NCI-H1694 (cell line): ENCODE measurements at places on chromosomes 1 and 21.

DNA sequence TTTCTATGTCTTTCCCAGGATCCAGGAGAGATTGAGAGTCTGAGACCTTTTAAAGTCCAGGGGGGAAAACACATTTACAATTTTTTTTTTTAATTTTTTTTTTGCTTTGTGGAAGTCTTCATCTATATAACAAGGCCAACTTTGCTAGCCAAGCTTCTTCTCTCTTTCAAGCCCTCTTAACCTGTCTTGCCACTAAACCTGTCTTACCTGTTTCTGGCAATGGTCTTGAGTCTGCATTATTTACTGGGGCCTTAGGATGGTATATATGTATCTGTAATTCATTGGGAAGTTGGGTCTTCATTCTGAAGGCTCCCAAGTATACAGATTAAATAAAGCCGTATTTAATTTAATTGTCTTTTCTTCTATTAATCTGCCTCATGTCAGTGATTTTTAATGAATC, 750.9 kb upstream of the B3GALT2 start:
- no peak for DNase-seq

DNA sequence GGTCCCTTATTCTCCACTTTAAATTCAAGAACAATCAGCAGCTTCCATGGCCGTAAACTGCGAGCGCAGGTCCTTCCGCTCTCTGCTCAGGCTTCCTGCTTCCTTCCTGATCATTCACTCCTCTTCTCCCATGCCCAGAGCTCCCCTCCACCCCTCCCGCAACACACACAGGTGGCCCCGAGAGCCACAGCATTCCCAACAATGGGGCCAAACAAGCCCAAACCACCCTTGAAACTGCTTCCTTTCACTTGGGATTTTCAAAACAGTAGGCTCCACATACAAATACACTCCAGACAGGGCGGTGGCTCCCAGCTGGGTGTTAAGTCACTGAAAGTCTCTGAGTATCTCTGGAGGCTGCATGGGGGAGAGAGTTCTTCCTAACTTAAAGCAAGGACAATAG, 11.4 kb downstream of the FAM89A start:
- no peak for DNase-seq

DNA sequence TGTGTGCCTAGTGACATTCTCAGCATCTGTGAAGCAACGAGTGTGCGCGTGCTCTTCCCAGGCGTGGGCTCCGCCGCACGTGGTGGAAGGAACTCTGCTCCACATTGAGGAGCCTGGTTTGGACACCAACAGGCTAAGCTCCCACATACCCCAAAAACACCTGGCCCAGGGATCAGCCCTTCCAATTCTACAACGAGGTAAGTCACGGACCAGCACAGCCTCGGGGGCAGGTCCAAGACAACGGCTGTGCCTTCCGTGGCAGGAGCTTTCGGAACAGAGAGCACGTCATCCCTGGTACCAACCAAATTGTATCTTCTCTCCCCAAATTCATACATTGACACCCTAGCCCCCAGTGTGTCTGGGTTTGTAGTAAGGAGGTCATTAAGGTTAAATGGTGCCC, 27.2 kb upstream of the PDE9A start:
- DNase-seq, result no peak

DNA sequence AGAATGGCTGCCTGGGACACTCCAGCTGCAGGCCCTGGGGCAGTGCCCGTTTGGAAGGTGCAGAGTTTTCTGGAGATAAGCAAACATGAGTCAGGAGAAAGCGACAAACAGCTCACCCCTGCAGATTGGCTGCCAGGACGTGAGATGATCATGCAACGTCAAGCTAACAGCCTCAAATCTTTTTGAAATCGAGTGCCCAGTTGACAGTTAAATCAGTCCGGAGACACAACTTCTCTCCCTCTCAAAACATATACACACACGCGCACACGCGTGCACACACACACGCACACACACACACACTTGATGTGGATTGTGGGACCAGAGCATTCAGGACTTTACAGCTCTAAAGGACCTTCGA, 49.4 kb downstream of the TENT5C start:
- no peak for DNase-seq

DNA sequence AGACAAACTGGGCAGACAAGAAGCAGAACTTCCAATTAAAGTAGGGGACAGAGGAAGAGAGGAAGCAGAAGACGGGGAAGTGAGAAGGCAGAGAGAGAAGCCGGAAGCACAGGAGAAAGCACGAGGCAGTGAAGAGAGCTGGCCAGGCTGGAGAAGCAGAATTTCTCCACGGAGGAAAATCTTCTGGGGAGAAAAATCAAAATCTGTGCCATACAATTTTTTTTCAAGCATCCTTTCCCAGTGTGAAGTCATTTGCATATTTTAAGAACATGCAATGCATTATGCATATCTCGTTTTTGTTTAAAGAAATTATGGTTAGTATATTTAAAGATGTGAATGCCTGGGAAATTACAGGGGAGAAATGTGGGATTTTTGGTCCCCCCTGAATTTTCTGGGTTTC, 7.3 kb upstream of the CAMK2N1 start:
- no peak for DNase-seq

DNA sequence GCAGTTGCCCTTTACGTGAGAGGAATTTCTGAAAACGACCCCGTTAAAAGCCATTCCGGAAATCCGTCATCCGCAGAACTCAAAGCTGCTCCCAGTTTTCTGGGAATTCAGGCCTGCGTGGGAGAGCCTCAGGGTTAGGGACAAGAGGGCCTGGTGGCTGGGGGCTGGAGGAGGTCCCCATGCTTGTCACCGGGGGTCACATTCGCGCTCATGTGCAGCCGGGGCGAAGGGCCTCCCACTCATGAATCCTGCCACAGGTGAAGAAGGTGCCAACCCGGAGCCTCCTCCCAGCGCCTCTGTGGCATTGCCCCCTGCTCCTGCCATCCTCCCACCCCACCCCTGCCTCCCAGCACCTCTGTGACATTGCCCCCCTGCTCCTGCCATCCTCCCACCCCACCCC, 98.3 kb downstream of the PRDM16 start:
- DNase-seq, result no peak

DNA sequence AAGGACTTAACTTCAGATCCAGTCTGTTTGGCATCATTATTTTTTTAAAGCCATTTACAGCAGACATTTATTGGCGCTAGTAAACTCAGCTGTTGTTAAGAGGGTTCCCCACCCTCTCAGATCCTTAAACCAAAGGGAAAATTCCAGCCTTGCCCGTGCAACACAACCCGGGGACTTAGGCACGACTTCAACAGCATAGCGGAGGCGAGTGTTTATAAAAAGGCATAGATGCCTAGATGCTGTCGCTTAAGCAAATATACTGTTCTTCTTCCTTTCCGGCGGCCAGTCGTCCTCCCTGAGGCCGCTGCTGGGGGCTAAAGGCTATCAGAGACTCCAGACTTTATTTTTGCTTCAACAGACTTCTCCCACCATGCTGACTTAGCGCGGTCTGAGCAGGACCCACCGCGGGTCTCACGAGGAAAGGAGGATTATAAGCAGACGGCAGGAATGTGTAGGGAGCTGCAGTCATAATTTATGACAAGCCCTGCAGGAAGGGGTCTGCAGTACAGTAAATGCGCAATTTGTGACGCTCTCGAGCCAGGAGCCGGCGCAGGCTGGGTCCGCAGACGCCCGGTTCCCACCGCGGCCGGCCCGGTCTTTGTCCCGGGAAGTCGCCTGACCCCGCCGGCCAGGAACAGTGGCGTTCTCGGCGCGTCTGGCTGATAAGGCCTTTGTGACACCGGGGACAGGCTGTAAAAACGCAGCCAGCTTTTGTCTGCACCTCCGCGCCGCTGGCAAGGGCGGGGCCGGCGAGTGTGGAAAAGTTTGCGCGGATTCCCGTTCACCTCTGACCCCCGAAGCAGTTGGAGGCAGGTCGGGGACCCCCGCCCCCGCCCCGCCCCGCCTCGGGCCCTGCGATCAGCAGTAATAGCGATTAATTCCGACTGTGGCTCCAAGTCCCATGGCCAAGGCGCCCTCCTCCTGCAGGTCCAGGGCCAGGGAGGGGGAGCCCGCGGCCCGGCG, 61.2 kb upstream of the ARHGEF16 start:
- DNase-seq, result no peak

- no peak for DNase-seq
Measured at GRCh38 chr1:208181364-208181763, 62.8 kb downstream of the PLXNA2 start.

DNA sequence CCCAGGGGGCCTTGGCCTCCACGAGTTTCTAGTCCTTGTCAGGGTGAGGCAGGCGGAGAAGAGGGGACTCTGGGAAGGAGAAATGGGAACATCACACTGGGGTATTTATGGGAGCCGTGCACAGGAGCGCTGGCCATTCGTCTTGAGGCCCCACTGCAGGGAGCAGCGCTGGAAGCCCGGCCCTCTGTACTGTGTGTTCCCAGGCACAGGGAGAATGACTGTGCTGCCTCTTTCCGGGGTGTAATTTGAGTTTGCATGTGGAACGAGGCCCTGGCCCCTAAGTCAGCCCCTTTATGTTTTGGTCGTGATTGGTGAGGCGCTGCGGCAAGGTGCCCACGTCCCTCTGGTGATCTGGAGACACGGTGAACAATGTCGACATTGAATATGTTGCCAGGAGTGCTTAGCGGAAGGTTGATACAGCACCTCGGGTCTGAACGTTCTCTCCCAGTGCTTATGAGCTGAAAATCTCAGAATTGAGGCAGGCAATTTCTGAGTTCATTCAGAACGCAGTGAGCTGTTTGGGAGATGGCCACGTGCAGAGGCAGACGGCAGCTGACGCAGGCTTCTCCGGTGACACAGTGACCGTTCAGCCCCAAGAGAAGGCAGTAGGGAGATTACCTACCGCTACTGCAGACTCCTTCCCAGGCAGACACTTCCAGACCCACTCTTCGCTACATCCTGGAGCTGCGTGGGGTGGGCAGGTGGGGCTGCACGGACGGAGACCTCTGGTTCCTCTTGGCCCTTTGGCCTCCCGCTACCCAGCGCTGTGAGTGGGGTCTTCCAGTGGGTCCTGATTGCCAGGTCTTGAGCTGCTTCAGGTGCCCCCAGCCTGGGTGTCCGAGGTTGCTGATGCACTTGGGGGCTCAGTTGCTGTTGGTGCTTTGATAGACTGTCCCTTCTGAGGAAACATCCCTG, 265.8 kb downstream of the CAMTA1 start:
- no peak for DNase-seq

- no peak for DNase-seq
Measured at GRCh38 chr1:244303610-244303969, 148.1 kb downstream of the ADSS2 start.

DNA sequence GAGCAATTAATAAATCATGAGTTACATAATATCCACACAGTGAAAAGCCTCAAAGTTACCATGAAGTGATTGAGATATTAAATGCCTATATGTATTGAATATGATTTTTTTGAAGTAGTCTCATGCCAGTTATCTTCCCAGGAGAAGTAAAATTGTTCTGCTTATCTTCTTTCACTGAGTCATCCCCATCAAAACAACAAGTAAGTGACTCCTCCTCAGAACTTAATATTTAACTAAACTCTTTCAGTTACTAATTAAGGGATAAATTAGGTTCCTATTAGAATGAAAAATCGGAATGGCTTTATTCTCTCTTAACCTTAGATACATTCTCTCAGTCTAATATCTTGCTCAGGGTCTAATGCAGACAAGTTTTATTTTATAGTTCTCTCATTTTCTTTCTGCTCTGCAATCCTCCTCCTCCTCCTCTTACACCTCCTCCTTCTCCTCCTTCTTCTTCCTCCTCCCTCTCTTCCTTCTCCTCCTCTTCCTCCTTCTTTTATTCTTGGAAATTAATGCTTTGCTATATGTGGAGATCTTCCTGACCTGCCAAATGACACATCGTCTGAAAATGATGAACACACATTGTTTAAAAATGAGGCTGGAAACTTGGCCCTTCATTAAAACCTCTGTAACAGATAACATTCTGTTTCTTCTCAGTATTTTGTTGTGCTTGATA, 110.9 kb downstream of the RUNX1 start:
- DNase-seq, result no peak

- DNase-seq, result no peak
Measured at GRCh38 chr1:223223091-223223995, 80.3 kb upstream of the TLR5 start.

GRCh38 chr1:212684521-212685090, 15.0 kb downstream of the BATF3 start:
- DNase-seq, result no peak

DNA sequence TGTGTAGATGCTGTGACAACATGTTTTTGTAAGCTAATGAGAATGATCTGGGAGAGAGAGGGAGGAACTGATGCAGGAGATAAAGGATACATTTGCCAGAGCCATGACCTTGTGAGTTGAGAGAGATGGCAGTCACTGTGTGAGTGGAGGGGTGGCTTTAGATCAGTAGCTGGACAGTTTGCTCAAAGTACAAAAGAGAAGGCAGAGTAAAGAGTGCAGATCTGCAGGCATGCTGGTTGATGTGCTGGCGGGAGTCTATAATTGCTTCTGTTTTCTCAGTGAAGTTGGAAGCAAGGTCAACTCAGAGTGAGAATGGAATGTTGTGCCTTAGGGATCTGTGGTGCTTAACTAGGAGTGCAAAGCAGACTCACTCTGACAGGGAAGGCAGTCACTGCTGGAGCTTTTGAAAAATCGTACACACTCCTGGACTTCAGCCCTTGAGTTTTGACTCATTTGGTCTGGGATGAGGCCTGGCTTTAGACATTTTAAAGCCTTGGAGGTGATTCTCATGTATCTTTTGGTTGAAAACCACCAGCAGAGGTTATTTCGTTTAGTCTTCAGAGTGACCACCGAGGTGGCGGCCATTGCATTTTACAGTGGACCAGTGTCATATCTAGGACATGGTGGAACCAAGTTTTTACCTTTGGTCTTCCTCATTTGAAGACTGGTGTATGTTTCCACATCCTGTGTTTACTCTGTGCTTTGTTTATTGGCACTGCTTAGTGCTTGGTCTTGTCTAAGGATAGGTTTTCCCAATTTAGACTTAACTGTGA, 49.6 kb downstream of the MTR start:
- DNase-seq, result no peak

GRCh38 chr21:43881283-43881682, 16.3 kb downstream of the AGPAT3 start:
- DNase-seq, result no peak

- no peak for DNase-seq
Measured at GRCh38 chr21:44085491-44086321, 21.5 kb upstream of the PWP2 start.

DNA sequence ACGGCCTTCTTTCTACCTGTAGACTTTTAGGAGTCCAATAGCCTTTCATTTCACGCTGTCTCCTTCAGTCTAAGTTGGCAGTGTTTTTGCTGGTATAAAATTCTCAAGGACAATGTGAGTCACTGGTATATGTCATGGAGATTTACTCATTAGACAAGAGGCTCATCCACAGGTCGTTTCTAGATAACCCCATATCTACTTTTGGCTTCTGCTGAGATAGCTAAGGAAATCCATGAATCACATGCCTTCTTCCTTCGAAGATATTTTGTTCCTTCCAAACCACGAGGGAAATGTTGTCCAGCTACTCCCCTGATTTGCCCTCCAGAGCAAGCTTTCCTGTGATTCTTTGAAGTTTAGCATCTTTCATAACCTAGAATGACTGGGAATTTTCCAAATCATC, 38.5 kb upstream of the KCNK1 start:
- DNase-seq, result no peak

- no peak for DNase-seq
Measured at GRCh38 chr1:50852889-50853288, 107.2 kb downstream of the FAF1 start.

GRCh38 chr1:230000493-230001184, 66.4 kb upstream of the GALNT2 start:
- no peak for DNase-seq

GRCh38 chr1:47410068-47410455, 6.0 kb upstream of the FOXE3 start:
- no peak for DNase-seq
